ENCODE measurements at places on chromosomes 5 and 9.

DNA sequence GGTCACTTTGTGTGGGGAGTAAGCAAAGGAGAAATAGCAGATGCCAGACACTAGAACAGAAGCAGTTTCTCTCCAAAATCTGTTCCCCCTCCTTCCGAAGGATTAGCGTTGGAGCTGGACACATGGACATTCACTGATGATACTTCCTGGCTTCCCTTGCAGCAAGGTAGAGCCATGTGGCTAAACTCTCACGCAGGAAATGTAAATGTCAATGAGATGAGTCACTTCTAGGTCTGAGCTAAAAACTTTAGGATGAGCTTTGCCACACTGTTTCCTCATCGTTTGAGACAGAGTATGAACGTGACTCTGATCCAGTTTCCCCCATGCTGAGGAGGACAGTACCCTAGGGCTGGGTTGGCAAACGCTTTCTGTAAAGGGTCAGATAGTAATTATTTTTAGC lies 5.1 kb downstream of the BHMT2 start:
- no peak for DNase-seq

- DNase-seq: peak; percentile 34
Observed at GRCh38 chr9:13140843-13141592, 138.5 kb downstream of the MPDZ start.

DNA sequence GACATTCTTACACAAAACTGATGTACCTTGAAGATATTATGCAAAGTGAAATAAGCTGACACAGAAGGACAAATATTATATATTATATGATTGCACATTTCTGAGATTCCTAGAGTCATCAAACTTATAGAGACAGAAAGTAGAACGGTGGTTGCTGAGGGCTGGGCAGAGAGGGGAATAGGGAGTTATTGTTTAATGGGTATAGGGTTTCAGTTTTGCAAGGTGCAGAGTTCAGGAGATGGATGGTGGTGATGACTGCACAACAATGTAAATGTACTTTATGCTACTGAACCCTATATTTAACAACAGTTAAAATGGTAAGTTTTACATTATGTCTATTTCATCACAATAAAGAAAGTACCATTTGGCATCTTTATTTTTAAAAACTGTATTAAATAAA lies 315.8 kb upstream of the POU5F2 start:
- DNase-seq: peak; percentile 32

GRCh38 chr5:165349735-165350134 lies 1844.3 kb downstream of the MAT2B start:
- no peak for DNase-seq

GRCh38 chr9:3977614-3978112 lies 322.2 kb downstream of the GLIS3 start:
- DNase-seq: no peak

GRCh38 chr9:31908891-31909480 lies 475.5 kb upstream of the ACO1 start:
- DNase-seq: no peak

GRCh38 chr9:16150501-16150900 lies 597.7 kb downstream of the CCDC171 start:
- no peak for DNase-seq

GRCh38 chr9:70398145-70398556 lies 16.3 kb downstream of the KLF9 start:
- DNase-seq: no peak

DNA sequence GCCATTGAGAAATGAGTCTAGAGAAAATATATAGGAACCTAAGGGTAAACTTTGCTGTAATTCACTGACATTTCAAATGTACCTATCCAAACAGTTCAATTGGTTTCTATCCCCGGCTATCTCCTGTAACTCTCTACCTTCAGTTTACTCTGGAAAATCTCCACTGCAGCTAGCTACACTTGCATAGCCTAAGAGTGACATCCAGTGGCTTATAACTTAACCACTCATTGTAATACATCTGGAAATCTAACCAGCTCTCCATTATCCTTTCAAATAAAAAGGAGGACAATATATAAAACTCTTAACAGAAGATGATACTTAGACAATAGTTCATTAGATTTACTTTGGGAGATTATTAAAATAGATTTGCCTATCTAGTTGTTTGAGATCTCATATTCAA lies 35.3 kb upstream of the SPDL1 start:
- DNase-seq: peak; percentile 30

DNA sequence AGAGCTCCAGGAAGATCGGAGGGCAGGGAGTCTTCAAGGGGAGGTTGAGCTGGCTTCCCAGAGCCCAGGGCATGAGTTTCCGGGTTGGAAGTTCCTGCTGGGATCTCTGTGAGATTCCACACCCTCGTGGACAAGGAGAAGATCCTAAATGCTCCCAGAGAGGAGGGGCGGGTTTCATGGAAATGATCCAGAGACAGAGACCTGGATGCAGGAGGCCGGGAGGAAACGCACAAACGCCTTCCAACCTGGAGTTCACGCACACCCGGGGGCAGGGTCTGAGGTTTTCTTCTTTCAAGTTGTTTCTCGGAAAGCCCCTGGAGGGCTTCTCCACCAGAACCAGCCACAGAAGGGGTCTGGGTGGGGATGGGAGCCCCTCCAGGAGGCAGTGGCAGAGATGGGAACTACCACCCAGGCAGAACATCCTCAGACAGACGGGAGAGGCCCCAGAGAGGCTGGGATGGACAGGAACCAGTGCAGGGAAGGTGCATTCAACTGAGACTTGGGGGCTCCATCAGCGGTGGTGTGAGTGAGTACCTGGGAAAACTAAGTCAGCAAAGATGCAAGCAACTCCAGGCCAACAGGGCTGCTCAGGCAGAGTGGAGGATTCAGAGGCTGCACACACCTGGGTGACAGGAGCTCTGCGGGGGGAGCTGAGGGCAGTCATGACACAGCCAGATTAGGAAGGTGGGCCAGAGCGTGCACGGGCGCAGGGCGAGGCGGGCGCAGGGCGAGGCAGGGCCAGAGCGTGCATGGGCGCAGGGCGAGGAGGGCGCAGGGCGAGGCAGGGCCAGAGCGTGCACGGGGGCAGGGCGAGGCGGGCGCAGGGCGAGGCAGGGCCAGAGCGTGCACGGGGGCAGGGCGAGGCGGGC lies 52.1 kb upstream of the EXOC3 start:
- no peak for DNase-seq

DNA sequence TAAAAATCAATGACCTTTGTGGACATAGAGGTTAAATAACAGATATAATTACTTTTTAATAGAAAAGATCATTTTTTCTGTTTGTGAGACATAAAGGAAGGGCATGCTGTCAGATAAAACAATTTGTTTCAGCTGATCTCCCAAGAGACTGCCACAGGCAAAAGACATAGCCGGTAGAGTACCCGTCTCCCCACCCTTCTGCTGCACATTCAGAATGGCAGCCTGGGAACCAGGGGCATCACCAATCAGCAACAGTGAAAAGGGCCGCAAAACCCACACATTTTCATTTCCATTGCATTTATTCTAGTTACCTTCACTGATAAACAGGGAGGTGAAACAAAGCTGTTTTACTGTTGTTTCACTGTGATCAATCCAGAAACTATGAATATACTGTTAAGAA lies 357.7 kb downstream of the ARRDC3 start:
- peak; percentile 70 for DNase-seq

- DNase-seq: no peak
Observed at GRCh38 chr5:123951582-123951977, 439.6 kb downstream of the CSNK1G3 start.

DNA sequence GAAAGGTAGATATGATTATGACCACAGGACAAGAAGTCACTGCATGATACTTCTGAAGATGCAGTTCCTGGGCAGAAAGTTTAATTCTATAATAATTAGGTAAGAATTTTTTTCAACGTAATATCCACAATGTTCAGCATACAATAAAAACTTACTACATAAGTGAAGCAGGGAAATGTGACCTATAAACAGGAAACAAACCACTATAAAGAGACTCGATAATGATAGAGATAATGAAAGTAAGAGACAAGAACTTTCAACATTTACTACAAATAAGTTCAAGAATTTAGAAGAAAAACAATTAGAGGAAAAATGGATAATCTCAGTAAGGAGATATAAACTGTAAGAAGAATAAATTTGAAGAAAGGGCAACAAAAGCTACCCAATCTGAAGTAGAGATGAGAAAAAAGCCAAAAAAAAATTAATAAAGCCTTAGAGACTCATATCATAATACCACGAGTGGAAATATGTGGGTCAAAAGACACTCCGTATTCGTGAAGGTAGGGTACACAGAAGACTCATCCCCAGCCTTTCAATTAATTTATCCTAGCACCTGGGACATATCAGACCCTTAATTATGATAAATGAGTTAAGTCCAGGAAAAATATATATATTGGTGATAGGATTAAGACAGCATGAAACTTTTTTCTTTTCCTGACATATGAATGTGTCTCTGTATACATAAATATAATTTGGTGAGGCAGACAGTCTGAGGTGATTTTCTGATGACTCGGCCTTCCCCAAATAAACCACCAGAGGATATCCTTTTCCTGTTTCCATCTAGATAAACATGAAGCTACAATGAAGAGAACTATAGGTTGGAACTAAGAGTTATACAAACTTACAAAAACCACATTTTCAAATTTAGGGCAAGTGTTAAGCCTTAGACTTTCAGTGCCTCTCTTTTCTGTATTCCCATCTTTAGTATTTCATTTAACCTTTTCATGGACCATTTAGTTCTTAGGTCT lies 120.4 kb downstream of the RAPGEF6 start:
- DNase-seq: no peak

GRCh38 chr5:119074419-119074818 lies 3.5 kb downstream of the DMXL1 start:
- DNase-seq: no peak

DNA sequence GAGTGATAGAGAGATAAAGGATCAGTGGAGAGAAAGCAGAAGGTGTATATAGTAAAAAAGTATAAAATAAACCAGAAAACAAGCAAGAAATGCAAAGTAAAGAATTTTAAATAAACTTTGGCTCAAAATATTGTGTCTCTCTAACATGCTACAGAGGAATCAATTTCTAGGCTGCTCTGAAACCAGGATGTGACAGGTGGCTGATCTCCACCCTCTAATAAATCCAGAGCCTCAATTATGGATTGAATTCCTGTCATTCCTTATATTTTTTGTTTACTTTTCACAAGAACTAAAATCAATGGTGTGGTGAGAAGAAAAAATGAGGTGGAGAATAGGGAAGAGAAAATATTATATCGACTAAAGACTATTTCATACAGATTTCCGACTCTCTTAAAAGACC lies 965.1 kb upstream of the SEMA6A start:
- DNase-seq: peak; percentile 60

GRCh38 chr5:100900142-100900795 lies 2.8 kb downstream of the ST8SIA4 start:
- DNase-seq: peak; percentile 78

DNA sequence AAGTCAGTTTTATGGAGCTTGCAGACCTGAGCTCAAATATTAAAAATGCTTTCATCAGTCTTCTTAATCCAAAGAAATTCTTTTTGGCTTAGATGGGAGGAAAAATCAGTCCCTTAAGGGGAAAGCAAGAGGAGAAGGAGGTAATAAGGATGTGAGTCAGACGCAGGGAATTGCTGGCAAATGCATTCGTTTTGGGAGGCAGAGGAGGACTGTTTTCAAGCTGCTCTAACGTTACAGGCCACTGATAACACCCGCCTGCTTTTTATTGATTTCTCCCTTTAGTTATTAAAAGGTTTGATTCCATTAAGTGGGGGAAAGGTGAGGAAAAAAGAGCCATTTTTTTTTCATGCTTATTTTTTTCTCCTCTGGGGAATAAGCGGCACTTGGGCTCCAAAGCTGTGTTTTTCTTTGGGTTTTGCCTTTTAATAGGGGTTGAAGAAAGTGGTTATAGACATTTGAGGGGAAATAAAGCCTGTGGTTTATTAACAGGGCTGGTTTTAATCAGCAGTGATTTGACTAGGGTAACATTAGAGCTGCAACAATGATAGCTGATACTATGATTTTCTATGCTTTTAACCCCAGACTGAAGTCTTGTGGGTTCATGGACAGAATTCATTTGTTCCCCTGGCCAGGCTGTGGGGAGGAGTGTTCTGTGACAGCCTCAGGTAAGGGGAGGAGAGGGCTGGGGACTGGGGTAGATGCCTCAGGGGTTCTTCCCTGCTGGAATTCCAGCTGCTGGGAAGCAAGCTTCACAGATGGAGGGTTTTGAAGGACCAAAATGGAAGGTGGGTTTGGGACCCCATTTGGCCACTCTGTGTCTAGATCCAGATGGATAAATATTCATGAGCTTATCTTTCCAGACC lies 225.2 kb downstream of the GAS1 start:
- DNase-seq: no peak

DNA sequence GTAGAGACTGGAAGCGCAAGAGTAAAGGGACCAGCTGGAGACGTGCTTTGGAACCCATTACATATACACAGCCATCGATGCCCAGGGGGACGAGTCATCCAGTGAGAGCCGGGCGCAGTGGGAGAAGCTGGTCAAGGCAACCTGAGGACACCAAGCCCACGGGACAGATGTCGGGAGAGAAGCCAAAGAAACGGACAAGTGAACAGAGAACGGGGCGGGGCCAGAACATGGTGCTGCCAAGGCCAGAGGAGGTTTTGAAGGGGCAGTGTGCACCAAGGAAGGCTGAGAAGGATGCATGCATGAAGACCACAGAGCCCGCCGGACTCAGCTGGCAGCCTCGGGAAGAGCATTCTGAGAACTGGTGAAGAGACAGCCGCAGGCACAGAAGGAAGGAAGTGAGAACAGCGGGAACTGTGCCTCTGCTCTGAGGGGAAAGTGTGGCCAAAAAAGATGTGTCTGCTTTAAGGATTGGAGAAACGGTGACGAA lies 20.3 kb downstream of the CAMSAP1 start:
- DNase-seq: no peak

All from NCI-H69 (cell line).